DMS53 (cell line): ENCODE measurements at places on chromosomes 12 and 14.

DNA sequence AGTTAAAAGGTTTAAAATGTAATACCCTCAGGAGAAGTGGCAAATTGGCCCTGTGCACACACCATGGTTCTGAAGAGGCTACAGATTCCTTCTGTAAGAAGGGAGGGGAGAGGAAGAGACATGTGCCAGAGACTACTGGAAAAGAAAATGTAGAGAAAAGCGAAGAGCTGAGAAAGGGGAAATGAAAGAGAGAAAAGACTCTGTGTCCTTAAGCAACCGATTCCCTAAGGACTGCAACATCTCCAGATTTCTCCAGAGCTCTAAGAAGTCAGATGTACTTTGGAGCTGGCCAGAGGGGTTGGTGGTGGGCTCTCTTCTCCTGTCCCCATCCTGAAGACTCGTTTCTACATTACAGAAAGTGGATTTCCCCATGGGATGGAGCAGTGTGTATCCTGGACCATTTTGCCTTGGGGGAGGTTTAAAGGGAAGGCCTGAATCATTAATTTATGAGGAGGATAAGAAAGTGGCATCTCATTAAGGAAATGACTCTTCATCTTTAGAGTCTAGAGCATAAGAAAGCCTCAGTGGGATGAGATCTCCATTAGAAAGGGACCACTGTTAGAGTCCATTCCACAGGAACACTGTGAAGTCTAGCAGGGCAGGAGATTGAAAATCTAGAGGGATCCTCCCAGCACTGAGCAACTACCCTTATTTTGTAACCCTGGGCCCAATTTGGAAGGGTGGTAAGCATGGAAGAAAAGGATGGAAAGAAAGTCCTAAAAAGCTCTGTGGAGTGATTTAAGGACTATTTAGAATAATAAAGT lies 45.5 kb upstream of the FUT8 start:
- DNase-seq, result no peak

DNA sequence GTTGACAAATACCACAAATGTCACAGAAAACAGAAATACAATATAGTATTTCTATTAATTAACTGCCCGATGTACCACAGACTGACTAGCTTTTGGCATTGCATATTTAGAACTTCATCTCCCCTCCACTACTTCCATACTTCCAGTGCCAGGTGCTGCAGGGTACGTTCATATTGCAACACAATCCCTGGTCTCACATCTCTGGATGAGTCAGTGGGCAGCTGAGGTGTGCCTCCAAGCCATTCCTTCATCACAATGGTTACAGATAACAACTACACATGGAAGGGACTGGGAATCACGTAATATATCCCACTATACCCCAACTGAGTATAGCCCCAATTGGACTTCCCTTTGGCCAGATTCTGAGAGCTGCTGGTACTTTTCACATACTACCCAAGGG lies 31.1 kb downstream of the CCDC198 start:
- peak; percentile 28 for DNase-seq

DNA sequence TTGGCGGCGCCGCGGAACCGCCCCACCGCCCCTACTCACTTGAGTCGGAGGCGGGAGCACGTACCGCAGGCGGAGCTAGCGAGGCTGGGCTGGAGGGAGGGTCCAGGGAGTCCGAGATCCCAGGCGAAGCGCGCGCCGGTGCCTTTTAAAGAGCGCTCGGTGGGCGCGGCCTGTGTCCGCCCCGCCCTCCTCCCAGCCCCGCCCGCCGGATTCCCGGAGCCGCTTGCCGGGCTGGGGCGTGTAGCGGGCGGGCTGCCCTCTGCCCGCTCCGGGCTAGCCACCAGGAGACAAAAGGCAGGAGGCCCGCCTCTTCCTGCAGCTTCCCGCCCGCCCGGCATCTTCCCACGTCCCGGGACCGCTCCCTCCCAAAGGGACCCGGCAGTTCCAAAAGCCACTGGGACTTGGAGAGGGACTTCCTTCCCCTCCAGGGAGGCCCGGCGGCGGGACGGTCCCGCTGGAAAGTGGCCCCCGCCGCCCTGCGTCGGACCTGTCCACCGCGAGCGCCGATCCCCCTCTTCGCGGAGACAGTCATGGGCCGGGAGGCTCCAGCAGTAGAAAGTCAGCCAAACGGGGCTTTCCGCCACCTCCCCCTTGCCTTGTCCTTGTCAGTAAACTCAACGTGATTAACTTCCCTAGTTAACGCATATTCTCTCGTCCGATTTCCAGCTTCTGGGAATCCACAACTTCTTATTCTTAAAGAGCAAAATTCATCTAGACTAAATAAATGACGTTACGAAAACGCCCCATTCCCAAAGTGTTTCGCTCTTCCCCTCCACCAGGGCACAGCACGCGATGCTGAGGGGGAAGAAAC lies at the start of gene CSRP2:
CSRP2 (minus strand) TSS at position 121 of the 811 bp plus-strand sequence. CDS start 12,759 bp downstream, outside the sequence.
- peak; percentile 97 for DNase-seq

- no peak for DNase-seq
Observed at GRCh38 chr14:103735815-103736545, 20.4 kb downstream of the ZFYVE21 start.

GRCh38 chr14:83171761-83172160 lies 1638.1 kb upstream of the SEL1L start:
- no peak for DNase-seq

DNA sequence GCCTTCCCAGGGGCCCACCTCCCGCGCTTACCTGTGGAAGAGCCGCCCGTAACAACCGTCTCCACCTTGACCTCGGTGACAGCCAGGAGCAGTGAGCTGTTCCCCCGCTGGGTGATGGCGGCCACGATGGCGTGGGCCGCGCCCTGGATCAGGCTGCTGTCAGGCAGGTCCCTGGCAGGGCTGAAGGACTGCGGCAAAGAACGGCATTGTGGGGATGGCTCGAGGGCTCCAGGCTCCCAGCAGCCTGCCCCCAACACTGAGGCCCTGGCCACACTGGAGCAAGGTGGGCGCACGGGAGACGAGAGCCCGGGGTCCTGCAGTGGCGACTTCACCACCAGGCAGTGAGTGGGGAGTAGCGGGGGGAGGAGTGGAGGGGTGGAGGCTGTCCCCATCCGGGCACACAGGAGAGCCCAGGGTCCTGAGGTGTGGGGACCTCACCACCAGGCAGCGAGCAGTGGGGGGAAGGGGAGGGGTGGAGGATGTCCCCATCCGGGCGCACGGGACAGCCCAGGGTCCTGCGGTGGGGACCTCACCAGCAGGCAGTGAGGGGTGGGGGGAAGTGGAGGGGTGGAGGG lies 25.0 kb downstream of the JAG2 start:
- no peak for DNase-seq

DNA sequence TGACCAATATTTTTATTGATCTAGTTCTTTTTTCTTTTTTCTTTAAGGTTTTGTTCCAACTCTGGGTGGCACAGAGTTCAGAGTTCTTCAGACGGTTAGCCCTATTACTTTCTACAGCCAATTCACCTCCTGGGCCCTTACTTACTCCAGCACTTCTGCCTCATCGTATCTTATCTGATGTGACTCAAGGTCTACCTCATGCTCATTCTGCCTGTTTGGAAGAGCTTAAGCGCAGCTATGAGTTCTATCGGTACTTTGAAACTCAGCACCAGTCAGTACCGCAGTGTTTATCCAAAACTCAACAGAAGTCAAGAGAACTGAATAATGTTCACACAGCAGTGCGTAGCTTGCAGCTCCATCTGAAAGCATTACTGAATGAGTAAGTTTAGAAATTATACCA lies 64.7 kb downstream of the VEZT start:
- no peak for DNase-seq
